ENCODE measurements at places on chromosomes 2 and 18.

DNA sequence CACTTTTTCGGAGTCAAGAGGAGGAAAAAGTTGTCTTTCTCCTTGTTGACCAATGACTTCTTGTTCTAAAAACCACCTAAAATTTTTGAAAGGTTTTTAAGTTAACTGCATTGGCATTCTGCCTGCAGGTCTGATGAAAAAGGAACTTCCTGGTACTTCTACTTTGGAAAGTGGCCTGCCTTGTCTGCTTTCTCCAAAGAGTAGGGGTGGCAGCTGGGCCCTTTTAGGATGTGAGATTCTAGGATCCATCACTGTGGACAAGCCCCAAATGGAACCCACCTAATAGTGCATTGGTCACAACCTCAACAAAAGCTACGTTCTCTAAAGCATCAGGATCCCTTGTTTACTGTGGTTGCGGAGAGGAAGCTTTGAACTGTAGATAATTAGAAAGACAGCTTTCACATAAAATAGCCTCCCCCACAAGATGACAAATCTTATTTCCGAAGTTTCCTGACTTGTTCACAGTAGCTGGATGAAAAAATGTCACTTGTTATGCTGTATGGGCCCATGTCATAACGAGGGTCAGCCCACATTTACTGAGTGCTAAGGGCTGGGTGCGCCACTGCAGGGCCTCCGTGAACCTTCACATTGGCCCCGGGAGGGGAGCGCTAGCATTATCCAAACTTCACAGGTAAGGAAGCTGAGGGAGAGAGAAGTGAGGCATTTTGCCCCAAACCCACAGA lies 17.4 kb downstream of the ASPRV1 start:
- no peak for DNase-seq

DNA sequence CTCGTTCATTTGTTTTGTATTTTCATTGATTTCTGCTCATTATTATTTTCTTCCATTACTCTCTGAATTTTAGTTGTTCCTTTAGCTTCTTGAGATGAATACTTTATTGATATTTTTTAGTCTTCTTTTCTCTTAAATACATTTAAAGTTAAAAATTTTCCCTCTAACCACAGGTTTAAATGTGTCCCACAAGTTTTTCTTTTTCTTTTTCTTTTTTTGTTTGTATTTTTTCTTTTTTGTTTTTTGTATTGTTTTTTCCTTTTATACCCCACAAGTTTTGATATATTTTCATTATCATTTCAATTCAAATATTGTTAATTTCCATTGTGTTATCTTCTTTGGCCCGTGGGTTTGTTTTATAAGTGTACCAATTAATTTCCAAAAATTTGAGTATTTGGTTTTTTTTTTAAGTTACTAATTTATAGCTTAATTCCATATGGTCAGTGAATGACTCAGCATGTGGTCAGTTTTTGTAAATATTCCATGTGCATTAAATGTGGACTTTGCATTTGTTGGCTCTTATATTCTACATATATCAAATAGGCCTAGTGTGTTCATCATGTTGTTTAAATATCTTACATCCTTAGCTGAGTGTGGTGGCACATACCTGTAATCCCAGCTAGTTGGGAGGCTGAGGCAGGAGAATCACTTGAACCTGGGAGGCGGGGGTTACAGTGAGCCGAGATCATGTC lies 16.2 kb downstream of the CENPO start:
- DNase-seq, result no peak

DNA sequence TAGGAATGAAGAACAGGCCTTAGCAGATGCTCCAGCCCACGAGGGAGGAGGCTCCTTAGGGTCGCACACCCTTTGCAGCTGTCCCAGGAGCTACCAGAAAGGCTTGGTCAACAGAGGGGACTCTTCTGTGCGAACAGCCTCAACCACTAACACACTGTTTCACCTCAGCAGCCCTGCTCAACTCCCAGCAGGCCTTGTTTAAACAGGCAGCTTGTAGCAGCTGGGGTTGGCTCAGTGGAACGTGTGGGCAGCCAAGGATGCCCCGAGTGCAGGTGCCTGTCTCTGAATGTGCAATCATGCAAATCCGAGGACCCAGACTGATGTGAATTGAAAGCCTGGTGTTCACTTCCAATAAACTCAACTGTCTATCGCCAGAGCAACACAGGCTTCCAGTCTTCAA lies 88.7 kb upstream of the CXCR4 start:
- no peak for DNase-seq

- no peak for DNase-seq
Observed at GRCh38 chr2:236352761-236353593, 88.8 kb upstream of the ASB18 start.
